ENCODE measurements at places on chromosomes 16 and 17.

DNA sequence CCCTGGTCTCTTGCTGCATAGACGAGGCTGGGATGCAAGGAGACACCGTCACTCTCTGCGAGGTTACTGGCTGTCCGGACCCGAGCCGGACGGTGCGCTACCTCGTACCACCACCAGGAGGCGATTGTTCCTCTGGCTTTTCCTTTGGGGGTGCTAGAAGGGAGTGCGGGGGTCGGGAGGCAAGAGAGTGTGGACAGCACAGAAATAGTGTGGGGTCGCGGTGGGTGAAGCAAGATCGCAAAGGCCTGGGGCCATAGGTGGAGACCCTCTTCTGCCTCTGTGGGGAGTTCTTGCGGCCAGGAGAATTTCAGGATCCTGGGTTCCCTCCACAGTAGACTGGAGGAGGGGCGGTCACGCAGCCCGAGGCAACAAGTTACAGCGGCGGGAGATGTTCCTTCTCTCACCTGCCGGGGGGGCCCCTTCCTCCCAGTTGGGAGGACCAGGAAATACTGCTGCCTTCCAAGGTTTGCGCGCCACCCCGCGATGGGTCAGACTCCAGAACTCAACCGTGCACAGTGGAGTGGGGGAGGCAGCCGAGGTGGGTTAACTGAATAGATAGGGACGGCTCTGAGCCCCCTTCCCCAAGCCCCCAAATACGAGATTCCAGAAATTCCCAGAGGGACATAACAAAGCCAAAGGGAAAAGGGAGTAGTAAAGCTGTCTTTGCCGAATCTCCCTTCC is 6.9 kb downstream of the PHOSPHO1 start:
- DNase-seq, result peak; percentile 39

GRCh38 chr16:53827741-53828140 is 123.8 kb downstream of the FTO start:
- no peak for DNase-seq

GRCh38 chr16:49092704-49093103 is 188.9 kb downstream of the CBLN1 start:
- DNase-seq, result no peak

- DNase-seq, result no peak
These were observed 186.3 kb downstream of the CPPED1 start for GRCh38 chr16:12617401-12617819.
